ENCODE measurements at places on chromosomes 2 and 18.

DNA sequence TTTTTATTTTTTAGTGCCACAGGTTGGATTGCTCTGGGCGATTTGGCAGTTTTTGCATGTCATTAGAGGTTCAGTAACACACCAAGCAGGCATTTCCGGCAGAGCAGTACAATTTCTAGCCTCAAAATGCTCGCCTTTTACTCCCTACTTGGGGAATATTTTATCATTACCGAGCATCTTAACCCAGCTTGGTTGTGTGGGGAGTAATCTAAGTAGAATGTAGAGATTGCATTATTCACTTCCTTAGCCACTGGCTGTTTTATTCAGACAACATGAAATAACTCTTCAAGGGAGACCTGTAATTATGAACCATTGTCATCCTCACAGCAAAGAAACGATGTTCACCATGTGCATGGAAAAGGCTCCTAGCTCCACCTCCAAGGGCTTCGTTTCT lies 13.1 kb downstream of the GRP start:
- no peak for DNase-seq

DNA sequence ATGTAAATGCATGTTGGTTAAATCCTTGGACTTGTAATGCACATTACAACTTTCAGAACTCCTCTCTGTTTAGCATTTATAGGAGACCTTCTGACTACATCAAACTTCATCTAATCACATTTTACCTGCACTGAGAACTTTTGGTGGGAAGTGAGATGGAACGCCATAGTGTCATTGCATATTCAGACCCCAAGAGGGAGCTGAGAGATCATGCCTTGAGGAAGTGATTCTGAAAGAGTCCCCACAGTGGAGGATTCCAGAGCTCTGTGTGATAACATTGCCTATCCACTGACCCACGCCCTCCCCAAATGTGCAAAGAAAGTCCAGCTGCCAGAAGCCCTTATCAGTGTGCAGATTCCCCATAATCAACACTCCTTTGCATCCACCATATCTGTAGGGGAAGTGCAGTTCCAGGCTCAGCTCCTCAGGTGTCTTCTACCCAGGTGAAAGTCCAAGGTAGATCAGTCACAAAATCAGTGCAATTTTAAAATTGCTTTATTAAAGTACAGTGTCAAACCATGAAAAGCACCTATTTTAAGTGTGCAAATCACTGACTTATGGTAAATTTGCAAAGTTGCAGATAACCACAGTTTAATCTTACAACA lies 212.4 kb downstream of the RPIA start:
- DNase-seq, result no peak

- peak; percentile 30 for DNase-seq
Measured at GRCh38 chr2:85578243-85579180, 1.1 kb downstream of the VAMP8 start.

DNA sequence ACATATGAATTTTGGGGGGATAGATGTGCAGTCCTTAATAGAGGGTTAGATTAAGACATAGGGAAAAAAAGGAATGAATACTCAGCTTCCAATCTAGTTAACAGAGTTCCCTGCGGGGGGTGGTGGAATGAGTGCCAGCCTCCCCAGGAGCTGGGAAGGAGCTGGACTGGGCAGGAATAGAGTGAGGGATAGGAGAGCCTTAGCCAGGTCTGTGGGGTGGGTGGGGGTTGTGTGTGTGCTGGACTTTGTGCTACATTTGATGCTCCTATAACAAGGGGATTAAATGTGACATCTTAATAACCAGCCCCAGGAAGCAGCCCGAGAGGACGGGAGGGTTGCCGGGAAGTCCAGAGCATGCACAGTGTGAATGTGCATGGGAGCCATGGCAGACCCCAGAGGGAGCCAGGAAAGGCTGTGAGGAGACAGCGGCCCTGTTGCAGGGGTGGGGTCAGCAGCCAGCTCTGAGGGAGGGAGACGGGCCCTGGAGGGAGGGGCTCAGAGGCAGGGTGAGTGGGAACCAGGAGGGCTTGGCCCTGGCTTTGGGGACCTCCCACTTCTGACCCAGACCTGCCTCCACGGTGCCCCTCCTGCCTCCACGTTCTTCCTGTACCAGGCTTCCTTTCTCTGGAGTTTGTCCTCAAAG lies 3.6 kb upstream of the MBP start:
- DNase-seq, result no peak

GRCh38 chr2:116511426-116511825 lies 1303.1 kb upstream of the DDX18 start:
- no peak for DNase-seq
